Adipocyte (in vitro differentiated cells): ENCODE measurements at places on chromosomes 11 and 22.

GRCh38 chr11:10379426-10379825 lies 74.6 kb downstream of the ADM start:
- DNase-seq: peak; percentile 73

GRCh38 chr11:115758011-115758410 lies 253.8 kb upstream of the CADM1 start:
- DNase-seq: no peak

GRCh38 chr11:5364214-5364613 lies 12.9 kb downstream of the OR51B6 start:
- DNase-seq: peak; percentile 61

DNA sequence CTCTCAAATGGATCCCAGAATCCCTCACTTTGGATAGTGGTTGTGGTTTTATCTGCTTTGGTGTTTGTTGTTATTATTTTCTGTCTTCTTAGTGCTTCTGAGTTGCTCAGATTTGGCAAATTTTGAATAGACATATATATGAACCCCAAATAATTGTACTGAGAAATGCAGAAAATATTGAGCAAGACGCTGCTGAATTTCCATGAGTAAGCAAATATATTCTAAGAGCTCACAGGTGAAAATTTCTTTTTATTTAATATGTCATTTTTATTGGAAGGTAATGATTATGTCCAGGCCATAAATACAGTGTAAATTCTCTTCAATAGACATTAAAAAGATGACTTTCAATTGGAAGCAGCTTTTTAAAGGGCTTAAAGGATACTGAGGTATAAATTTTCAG lies 152.1 kb downstream of the FAT3 start:
- DNase-seq: no peak

DNA sequence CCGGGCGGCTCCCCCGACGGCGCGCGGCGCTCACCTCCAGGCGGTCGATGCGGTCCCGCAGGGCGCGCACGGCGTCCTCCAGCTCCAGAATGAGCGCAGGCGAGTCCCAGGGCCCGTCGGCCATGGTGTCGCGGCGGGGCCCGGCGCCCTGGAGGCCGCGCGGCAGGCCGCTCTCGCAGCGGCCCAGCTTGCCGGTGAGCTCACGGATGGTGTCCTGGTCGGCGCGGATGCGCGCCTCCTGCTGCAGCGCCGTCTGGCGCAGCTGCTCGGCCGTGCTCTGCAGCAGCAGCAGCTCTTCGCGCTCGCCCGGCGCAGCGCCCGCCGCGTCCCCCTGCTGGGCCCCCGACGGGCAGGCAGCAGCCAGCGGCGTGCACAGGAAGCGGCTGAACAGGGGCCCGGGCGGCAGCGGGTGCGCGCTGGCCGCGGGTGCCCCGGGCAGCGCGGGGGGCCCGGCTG lies 599 bp downstream of the NPTXR start:
- peak; percentile 87 for DNase-seq

DNA sequence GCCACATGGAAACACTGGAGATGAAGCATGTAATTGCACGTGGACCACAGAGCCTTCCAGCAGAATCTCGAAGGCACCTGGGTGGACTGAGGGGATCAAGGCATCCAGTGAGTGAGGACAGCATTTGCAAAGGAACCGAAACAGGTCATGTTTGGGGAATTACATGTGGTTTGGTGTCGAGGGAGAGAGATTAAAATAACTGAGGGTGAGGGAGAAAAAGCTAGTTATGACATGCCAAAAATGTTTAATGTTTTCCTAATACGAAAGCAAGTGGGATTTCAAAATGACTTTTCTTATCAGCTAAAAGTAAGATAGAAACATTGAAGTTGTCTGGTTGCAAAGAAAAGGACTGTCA lies 157.1 kb downstream of the BLID start:
- DNase-seq: peak; percentile 19

DNA sequence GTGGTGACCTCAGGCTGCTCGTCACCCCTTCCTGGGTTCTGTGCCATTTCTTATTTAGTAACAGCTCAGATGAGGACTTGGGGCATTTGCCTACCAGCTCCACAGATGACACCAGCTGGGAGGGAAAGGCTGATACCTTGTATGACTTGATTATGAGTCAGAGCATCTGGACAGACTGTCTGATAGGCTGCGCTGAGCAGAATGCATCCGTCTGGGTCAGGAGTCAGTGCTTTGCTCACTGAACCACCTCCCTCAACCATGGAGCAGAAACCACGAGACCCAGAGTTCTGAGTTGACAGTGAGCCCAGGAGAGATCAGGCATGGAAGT lies 6.8 kb downstream of the ST14 start:
- DNase-seq: peak; percentile 75

- DNase-seq: peak; percentile 65
These were observed 24.9 kb downstream of the EIF3F start for GRCh38 chr11:8011981-8012444.

- DNase-seq: no peak
These were observed 33.7 kb downstream of the PISD start for GRCh38 chr22:31628362-31628761.

GRCh38 chr11:129331217-129331616 lies 44.4 kb upstream of the BARX2 start:
- no peak for DNase-seq

- peak; percentile 25 for DNase-seq
These were observed 17.0 kb downstream of the NEAT1 start for GRCh38 chr11:65439331-65440181.

DNA sequence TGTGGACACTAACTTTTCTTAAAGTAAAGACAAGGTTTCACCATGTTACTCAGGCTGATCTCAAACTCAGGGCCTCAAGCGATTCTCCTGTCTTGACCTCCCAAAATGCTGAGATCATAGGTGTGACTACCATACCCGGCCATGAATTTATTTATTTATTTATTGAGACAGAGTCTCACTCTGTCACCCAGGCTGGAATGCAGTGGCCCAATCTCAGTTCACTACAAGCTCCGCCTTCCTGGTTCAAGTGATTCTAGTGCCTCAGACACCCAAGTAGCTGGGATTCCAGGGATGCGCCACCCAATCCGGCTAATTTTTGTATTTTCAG lies 29.7 kb upstream of the PCF11 start:
- DNase-seq: no peak

GRCh38 chr11:72236083-72236697 lies 7.8 kb downstream of the PHOX2A start:
- no peak for DNase-seq

- peak; percentile 4 for DNase-seq
These were observed 15.3 kb upstream of the GAB2 start for GRCh38 chr11:78432956-78433355.

- DNase-seq: no peak
These were observed 256.3 kb downstream of the DDX10 start for GRCh38 chr11:108921211-108921610.

DNA sequence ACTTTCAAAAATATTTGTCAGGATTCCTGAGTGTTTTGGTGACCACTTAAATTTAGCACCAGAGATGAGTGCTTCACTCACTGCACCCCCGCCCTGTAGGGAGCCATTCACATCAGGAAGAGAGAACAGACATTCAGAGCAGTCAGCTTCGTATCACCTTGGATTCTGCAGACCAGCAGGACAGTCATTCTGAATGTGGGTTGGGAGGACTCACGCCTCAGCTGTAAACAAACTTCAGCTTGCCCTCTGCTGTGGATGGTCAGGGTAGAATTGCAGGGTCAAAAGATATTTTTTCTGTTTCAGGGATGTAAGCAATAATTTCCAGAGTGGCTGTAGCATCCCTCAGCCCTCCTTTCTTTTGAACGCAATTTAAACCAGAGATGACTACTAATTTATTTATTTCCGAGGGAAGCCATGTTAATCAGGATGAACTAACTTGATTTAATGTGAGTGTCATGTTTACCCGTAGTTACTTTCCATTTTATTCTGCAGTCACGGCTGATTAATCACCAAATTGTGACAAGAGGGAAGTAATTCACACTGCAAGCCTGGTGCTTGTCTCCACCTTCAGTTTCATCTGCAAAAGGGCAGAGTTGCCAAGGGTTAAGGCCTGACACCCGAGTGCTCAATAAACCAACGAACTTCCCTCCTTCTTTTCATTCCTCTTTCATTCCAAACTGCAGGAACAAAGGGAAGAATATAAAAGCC lies 174.2 kb upstream of the DDI1 start:
- DNase-seq: no peak

- peak; percentile 45 for DNase-seq
These were observed 6.0 kb downstream of the MALAT1 start for GRCh38 chr11:65504674-65505465.

DNA sequence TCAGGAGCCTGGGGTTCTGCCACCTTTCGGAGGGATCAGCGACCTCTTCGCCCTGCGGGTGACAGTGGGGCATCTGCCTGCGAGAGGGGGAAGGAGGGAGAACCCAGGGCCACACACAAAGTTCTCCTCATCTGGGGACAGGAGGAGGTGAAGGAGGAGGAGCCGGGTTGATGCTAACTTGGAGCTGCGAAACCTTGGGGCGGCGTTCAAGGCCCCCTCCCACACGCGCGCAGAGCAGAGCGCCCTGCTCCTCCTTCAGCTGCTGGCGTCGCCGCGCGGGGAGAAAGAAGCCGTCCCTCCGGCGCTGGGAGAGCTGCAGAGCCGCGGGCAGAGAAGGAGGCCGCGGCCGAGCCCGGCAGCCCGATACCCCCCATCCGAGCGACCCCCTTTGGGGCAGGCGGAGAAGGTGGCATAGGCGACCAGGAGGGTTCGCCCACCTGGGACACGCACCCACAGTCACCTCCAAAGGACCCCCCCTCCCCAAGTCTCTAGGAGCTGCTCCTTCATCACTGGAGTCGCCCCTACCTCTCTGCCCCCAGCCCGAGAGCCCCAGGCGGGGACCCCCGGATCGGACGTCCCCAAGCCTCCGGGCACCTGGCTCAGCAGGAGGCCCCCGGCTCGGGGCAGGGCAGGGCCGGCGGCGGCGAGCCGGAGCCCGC lies at the start of gene RASD2:
Gene RASD2, plus strand, starts transcription at position 237 of the 659 bp plus-strand sequence. CDS start 5,979 bp downstream, outside the sequence.
- DNase-seq: peak; percentile 42

GRCh38 chr11:2466869-2467694 lies 22.3 kb downstream of the KCNQ1 start:
- DNase-seq: no peak

GRCh38 chr11:74695705-74696280 lies 35.4 kb downstream of the CHRDL2 start:
- DNase-seq: no peak

DNA sequence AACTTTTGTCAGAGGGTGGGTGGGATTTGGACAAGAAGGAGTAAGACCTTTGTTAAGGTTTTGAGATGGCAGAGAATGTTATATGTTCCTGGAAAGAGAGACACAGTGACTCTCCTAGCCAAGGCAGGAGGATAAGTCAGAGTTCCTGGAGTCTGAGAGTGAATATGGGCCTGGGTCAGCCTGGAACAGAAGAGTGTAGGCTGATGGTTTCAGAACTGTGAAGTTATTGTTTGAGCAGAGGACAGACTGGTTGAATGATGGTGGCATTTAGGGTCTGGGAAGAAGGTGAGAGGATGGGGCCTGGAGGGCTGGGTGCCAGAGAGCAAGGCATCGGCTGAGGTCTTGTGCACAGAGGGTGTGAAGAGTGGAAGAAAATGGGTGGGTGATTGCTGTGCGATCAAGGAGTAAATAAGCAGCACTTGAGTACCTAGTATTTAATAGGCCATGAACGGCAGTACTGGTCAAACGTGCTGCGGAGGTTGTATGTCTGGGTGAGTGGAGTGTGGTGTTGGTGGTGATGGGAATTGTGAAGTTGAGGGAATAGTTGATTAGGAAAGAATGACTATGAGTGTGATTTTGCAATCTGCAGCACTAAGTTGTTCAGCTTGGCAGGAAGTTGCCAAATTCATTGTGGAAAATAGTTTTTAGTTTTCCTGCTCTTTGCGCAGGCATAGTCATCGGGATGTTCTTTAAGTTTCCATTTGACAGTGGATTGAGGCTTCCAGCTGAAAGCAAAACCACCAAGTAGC lies 1.8 kb downstream of the PANX1 start:
- peak; percentile 93 for DNase-seq

DNA sequence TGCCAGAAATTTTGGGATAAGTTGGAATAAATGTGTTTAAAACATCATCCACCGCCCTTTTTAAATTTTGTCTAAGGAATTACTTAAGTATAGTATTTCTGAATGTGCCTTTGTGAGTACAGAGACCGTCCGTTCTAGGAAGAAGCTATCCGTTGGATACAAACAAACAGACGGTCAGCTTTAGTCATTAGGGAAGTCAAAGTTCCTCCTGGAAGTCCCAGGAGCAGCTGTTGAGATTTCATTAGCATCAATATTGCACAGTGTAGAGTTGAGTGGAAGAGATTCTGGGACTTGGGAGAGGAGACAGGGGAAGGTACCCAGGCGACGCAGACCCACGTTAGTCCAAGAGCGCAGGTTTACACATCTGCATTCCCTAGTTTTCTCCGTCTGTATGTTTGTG lies 15.7 kb upstream of the ADSL start:
- no peak for DNase-seq

- no peak for DNase-seq
These were observed 2.2 kb downstream of the GANAB start for GRCh38 chr11:62644220-62644619.

GRCh38 chr11:8728563-8728962 lies 46.0 kb downstream of the RPL27A start:
- DNase-seq: peak; percentile 28
